ENCODE measurements at places on chromosomes 13 and 19. TPM values are rescaled to one million over a fixed set of nuclear protein-coding genes. Genes with fewer than 3 reads are reported as not detected.

PNMA8C gene
- total RNA-seq: not detected

CYP2A7 gene
- not detected for total RNA-seq

PGLYRP1 gene
- total RNA-seq: not detected

CCNA1 gene
- 10.6 TPM for total RNA-seq

CLEC4M gene
- total RNA-seq: not detected

MCEMP1 gene
- 0.27 TPM for total RNA-seq

IGFL4 gene
- not detected for total RNA-seq

ZNF573 gene
- 5.8 TPM for total RNA-seq

DAZAP1 gene
- total RNA-seq: 154 TPM

ZNF700 gene
- total RNA-seq: 7.3 TPM

KRTDAP gene
- total RNA-seq: not detected

PEAK3 gene
- total RNA-seq: not detected

ZNF738 gene
- 21.9 TPM for total RNA-seq

LACC1 gene
- 2.5 TPM for total RNA-seq

SIGLEC11 gene
- not detected for total RNA-seq

BTBD2 gene
- 44.9 TPM for total RNA-seq

SHANK1 gene
- 0.77 TPM for total RNA-seq

ZSCAN1 gene
- total RNA-seq: not detected

SAMD4B gene
- total RNA-seq: 73.5 TPM

BLVRB gene
- 41.0 TPM for total RNA-seq

CRLF1 gene
- 9.8 TPM for total RNA-seq

NXNL1 gene
- not detected for total RNA-seq

ZNF571 gene
- total RNA-seq: 0.98 TPM

GADD45GIP1 gene
- total RNA-seq: 148 TPM

DDX49 gene
- total RNA-seq: 251 TPM

NOVA2 gene
- total RNA-seq: not detected

PRR12 gene
- 10.9 TPM for total RNA-seq
